ENCODE measurements at places on chromosomes 1 and 21.

GRCh38 chr21:43323244-43324005 is 103.5 kb downstream of the SIK1 start:
- H3K4me3 ChIP-seq: no peak overlapping the region
- H3K27me3 ChIP-seq: peaks cover 2% of the 10 kb centered on the region
- H3K27ac ChIP-seq: no peak overlapping the region
- no peaks in the 10 kb centered on the region for H3K36me3 ChIP-seq
- DNase-seq: no peak

DNA sequence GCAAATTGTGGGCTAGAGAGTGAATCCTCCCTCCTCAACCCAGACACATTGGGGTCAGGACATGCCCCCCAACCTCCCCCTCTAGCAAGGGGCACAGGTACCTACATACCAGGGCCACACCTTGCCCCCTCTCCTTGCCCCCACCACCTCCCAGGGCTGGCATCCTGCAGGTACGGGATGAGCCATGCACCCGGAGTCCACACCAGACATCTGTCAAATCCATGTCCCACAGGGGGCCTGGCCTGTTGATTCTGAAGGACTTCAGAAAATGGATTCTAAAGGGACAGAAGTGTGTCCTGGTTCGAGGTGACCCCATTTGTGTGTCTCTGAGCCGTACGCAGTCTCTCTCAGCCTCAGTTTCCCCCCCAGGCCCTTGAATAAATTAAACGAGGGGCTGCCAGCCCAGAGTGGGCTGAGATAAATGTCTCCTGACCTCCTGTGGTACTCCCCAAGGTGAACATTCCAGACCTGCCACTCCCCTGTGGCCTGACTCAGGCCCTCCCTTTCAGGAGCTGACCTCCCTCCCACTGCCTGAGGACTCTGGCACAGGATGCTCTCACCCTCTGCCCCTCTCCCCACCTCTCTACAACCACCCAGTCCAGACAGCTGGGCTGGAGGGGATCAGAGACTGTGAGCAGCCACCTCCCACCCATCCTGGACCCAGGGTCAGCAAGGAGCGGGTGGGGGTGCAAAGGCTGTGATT is 94.5 kb downstream of the EPHB2 start:
- H3K4me1 ChIP-seq: no peaks in the 10 kb centered on the region
- no peaks in the 10 kb centered on the region for H3K27me3 ChIP-seq
- no peak overlapping the region for H3K27ac ChIP-seq
- no peak for DNase-seq

DNA sequence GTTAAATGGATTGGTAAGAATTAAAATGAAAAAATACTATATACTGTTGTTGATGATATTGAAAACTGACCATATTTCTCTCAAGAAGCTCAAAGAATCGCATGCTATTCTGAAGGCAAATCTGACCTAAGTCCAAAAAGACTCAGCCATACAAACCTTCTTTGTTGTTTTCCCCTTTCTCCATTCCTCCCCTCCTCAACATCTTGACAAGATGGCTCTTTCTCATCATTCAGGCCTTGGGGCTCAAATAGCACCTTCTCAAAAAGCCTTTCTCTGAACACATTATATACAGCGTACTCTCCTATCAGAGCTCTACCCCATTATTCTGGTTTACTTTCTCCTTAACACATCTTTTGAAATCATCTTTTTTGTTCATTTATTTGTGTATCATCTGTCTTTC is 17.2 kb downstream of the COLGALT2 start:
- DNase-seq: no peak
- H3K27me3 ChIP-seq: peaks cover 38% of the 10 kb centered on the region
- no peak overlapping the region for H3K4me3 ChIP-seq
- H3K36me3 ChIP-seq: no peaks in the 10 kb centered on the region
- H3K4me1 ChIP-seq: no peaks in the 10 kb centered on the region
- H3K27ac ChIP-seq: no peak overlapping the region

- no peak for DNase-seq
- H3K4me3 ChIP-seq: no peak overlapping the region
Observed at GRCh38 chr1:227213426-227213825, 104.9 kb downstream of the CDC42BPA start.

- no peak for DNase-seq
- H3K27me3 ChIP-seq: peaks cover 11% of the 10 kb centered on the region
- peaks cover 6% of the 10 kb centered on the region for H3K36me3 ChIP-seq
- H3K4me3 ChIP-seq: no peak overlapping the region
- H3K27ac ChIP-seq: no peak overlapping the region
- H3K4me1 ChIP-seq: no peaks in the 10 kb centered on the region
Observed at GRCh38 chr1:35857830-35858229, 25.2 kb upstream of the AGO1 start.

- no peak overlapping the region for H3K4me3 ChIP-seq
- no peaks in the 10 kb centered on the region for H3K36me3 ChIP-seq
- H3K27ac ChIP-seq: no peak overlapping the region
- no peak for DNase-seq
- no peaks in the 10 kb centered on the region for H3K27me3 ChIP-seq
- H3K4me1 ChIP-seq: no peaks in the 10 kb centered on the region
Observed at GRCh38 chr21:29638138-29638537, 301.7 kb downstream of the GRIK1 start.
